ENCODE measurements at places on chromosomes 5 and 9. TPM values are rescaled to one million over a fixed set of nuclear protein-coding genes. Genes with fewer than 3 reads are reported as not detected.

GRCh38 chr5:96962540-96962991 lies 26.7 kb downstream of the LNPEP start:
- peaks cover 72% of the 10 kb centered on the region for H3K4me1 ChIP-seq
- H3K36me3 ChIP-seq: peaks cover 39% of the 10 kb centered on the region
- peak overlapping the region; percentile 72 for H3K4me3 ChIP-seq
- DNase-seq: no peak

DNA sequence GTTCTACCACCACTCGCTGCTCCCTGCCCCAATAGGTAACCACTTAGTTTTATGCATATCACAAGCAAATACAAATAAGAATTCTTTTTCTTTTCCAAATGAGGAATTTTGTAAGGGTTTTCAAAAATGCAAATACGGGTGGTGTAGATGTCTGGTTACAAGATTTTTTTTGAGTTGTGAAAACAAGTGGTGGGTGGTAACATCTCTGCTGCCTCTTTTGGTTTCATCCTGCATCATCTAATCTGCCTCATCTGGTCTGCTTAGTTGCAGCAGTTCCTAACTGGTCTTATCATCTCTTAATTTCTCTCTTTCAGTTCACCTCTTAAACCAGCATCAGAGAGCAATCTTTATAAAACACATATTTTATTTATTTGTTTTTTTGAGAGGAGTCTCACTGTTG lies 5.3 kb downstream of the NFX1 start:
- DNase-seq: no peak
- H3K27me3 ChIP-seq: no peaks in the 10 kb centered on the region
- peaks cover 72% of the 10 kb centered on the region for H3K36me3 ChIP-seq
- peak overlapping the region; percentile 69 for H3K27ac ChIP-seq
- H3K4me3 ChIP-seq: peak overlapping the region; percentile 12

DNA sequence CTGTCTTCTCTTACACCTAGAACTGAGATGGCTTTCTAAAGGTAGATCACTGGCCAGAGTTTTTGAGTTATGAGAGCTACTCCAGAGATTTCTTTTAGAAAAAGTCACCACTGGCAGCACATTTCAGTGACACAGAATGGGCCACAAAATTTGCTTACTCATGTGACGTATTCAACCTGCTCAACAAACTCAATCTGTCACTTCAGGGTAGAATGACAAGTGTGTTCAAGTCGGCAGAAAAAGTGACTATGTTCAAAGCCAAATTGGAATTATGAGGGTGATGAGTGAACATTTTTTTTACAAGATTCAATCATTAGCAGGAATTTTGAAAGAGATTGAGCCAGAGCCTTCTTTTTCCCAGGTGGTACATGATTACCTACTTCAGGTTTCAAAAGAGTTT lies 46.5 kb downstream of the TAF11L14 start:
- H3K4me3 ChIP-seq: no peak overlapping the region
- H3K36me3 ChIP-seq: no peaks in the 10 kb centered on the region
- H3K4me1 ChIP-seq: no peaks in the 10 kb centered on the region
- no peak overlapping the region for H3K27ac ChIP-seq
- no peaks in the 10 kb centered on the region for H3K27me3 ChIP-seq

The LOX gene
- total RNA-seq: not detected

The PDE4D gene
- 40.7 TPM for total RNA-seq

The FBP2 gene
- total RNA-seq: not detected
